ENCODE measurements at places on chromosomes 11 and 22.

DNA sequence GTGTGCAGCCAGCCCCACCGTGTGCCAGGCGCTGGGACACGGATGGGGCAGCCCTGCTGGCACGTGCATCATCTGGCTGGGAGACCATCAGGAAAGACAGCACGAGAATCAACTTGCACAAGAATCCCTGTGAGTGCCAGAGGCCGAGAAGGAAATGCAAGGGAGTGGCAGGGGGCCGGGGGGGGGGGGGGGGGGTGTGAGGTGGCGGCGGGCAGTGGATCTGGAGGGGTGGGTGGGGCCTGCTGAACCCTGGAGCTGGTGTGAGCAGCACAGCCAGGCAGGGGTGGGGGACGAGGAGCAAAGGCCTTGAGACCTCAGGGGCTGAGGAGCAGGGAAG, 14.0 kb upstream of the FLRT1 start:
- no peak for DNase-seq

- no peak for DNase-seq
These were observed 27.5 kb upstream of the OR10G7 start for GRCh38 chr11:124068601-124069110.

DNA sequence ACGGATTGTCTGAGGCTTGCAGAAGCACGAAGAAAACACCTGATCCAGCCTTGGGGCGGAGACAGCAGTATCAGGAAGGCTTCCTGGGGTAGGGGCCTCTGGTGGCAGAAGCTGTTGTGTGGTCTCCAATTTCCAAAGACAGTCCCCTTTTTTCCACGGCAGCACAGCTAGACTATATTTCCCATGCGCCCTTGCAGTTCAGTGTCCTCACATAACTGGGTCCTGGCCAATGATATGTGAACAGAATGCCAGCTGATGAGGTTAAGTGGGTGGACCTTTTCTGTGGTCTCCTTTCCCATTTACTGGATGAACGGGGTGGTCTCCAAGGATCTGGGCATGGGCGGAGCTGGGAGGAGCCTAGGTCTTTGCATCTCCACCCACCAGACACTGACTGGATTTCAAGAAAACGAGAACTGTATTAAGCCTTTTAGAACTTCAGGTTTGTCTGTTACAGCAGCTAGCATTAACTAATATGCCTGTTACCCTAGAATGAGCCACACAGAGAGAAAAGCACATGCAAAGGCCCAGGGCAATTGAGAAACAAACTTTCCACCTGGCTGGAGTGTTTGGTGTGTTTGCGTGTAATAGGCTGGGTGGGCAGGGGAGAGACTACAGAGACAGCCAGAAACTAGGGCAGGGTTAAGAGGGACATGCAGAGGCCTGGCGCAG, 6.2 kb downstream of the GAL3ST1 start:
- no peak for DNase-seq

- no peak for DNase-seq
These were observed 173.3 kb downstream of the CADM1 start for GRCh38 chr11:115330684-115331482.

GRCh38 chr11:2533587-2534133, 88.9 kb downstream of the KCNQ1 start:
- DNase-seq: peak; percentile 21

DNA sequence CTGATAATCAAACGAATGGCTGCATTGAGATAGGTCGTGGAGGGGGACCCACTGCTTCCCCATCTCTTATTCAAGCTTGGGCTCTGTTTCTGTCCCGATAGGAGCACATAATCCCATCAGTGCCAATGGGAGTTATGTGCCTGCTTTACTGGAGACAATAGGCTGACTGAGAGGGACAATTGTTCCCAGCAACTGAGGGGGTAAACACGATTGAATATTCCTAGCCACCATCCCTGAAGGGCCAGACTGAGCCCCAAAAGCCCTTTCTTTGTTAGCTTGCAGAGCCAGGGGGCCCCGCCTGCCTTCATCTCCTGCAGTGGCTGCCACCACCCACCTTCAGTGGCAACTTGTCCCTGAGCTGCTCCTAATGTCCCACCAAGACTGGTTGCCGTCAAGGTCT, 172.8 kb upstream of the NAV2 start:
- DNase-seq: no peak

DNA sequence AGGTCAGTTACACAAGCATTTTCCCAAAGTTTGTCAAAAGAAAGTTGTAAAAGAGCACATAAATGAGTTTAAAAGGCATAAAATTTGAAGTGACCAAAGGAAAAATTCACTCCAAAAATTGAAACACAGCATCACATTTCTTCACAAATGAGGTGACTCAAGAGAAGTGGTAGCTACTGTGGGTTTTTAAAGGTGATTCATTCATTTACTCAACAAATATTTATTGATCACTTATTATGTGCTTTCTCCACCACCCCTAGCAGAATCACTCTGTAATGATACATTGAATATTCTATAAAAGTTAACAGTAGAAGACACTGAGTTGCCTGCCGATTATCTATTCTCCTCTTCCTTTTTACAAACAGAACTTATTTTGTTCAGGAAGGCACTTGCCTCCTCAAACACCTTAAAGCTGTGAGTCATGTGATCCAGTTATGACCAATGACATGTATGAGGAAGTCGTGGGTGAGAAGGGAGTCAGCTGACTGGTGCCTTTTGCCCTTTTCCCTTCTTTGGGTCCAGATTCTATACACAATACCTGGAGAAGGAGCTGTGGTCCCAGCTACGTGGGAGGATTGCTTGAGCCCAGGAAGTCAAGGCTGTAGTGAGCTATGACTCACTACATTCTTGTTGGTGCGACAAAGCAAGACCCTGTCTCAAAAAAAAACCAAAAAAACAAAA, 67.7 kb upstream of the CLNS1A start:
- DNase-seq: no peak

DNA sequence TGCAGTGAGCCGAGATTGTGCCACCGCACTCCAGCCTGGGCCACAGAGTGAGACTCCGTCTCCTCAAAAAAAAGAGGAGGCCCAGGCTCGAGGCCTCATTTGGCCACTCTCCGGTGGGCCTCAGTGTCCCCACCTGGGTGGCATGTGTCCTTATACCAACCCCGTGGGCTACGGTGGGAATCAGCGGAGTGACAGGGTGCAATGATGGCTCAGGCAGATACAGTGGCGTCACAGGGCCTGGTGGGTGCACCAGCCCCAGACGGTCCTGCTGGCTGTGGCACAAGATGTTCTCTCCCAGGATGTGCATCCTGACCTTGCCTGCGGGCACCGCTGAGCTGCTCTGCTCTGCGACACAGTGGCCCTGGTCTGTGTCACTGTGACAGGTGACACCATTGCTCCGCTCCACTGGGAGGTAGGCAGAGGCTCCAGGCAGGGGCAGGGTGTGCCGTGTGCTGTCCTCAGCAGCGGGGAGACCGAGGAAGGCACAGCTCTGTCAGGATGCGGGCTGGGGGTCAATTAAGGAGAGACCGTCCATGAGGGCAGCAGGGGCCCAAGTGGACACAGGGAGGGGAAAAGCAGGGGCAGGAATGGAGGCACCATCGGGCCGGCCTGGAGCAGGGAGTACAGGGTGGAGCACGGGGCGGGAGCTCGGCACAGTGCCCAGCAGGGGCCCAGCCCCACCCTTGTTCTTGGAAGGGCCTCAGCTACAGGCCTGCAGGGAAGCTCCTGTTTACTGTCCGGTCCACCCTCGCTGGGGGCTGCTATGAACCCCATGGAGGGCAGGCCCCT, 21.7 kb upstream of the TH start:
- DNase-seq: no peak

DNA sequence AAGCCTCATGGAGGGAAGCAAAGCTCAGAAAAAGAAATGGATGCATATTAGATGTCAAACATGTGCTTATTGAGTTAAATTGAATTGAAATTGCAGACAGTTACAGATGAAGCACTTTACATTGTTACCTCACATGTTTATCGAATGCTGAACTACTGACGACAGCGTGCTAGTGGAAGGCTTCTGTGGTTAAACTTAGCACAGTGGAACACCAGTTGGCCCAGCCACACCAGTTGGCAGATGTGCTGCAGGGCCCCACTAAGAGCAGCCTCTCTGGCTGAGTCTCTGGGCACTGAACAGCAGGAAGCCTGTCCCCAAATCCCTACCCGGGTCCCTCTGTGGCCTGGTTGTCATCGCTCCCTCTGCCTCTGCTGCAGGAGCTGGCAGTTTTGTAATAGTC, 242.1 kb downstream of the NTM start:
- no peak for DNase-seq

DNA sequence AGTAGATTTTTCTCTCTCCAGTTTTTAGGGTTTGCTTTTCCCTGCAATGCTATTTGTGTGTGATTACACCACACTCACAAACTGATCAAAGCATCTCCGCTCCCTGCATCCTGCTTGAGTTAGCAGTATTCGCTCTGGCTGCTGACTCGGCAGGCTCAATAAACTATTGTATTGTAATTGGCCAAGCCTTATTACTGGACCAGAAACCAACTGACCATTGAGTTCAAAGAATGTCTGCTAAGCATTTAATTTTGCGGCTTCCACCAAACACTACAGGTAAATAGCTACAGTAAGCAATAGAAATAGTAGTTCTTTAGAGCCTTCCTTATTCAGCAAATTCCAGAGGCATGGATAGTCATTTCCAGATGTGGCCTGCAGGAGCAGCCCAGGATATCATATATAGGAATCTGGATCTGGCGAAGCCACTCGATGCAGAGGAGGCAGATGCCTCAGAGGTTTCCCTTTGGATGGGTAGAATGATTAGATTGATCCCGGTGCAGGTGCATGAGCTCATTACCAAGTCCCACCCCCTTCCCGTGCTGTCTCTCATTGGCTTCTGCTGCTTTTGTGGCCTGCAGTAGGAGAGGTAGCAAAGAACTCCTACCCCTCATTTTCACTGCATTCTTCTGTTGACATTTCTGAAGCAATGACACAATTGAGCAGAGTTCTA, 77.3 kb downstream of the COMMD9 start:
- no peak for DNase-seq

- DNase-seq: no peak
These were observed 27.9 kb downstream of the ARRB1 start for GRCh38 chr11:75323609-75324008.

DNA sequence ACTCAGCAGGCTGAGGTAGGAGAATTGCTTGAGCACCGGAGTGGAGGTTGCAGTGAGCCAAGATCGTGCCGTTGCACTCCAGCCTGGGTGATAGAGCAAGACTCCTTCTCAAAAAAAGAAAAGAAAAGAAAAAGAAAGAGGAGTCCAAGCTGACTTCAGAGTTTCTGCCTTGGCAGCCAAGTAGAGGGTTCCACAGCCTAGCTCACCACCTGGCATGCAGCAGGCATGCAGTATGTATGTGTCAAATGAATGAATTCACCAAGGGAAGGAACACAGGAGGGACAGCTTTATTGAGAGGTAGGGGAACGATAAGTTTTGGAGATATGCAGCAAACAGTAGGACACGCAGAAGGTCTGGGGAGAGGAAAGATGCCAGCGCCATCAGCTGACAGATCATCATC, 230.4 kb downstream of the BUD13 start:
- DNase-seq: no peak

DNA sequence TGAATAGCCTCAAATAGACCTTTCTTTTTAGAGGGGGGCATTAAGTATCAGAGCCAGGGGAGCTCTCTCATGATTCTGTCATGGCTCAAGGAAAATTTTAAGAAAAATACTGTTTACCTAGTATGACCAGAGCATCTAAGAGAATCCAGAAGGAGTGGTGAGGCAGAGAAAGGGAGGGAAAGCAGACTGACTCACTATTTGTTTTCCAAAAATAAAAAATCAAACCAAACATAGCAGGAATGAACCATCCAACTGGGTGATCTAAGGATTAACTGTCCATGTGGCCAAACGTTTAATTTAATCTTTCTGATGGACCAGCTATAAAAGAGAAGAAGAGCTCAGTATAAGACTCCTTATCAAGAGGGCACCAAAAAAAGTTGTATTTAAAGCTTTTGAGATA, 70.8 kb downstream of the GAB2 start:
- no peak for DNase-seq

DNA sequence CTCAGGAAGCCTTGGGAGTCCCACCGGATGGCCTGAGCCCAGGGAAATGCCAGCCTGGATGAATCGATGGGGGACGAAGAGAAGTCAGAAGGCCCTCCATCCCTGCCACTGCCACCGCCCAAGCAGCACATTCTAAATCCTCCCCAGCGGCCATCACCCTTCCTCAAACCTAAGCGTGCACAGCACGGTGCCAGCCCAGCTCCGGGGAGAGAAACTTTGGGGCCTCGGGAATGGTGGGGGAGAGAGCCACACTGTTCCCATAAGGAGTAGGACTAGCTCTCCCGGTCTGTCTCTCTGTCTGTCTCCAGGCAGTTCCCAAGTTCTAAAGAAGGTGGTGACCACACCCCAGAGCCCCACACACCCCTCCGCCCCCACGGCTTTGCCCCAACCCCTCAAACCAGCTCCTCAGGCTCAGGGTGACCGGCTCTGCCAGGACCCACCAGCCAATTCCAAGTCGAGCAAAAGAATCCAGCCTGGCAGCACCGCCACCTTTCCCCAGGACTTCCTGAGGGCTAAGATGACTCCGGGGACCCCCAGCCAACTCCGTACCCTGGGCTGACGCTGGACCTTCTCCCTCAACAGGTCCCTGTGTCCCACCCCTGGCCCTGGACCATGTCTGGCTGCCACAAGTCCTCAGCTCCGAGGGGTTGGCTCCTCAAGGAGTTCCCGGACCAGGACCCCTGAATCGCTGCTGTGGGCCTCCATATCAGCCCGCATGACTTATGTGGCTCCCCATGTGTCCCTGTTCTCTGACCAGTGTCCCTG, 2.7 kb downstream of the AHNAK start:
- no peak for DNase-seq

DNA sequence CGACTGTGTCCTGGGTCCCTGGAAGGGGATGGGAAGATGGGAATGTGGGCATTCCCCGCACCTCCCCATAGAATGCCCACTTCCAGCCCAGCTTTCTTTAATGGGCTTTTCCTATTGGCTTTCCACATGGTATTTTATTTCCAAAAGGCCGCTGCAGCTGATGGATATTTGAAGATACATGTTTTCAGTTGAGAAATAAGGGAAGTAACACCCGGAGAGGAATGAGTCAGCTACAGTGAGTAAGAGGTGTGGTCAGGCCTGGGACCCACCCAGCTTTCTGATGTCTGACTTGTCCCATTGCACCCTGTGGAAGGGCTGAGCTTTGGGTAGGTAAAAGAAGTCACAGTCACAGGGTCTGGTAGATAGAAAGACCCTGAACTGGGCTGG, 476.9 kb downstream of the MIAT start:
- DNase-seq: peak; percentile 74

- DNase-seq: no peak
These were observed 41.4 kb downstream of the MS4A2 start for GRCh38 chr11:60129853-60130252.
